ENCODE measurements at places on chromosomes 6 and 20.
A peak's percentile ranks its signal among the peaks of the same experiment; 100 is the strongest.

DNA sequence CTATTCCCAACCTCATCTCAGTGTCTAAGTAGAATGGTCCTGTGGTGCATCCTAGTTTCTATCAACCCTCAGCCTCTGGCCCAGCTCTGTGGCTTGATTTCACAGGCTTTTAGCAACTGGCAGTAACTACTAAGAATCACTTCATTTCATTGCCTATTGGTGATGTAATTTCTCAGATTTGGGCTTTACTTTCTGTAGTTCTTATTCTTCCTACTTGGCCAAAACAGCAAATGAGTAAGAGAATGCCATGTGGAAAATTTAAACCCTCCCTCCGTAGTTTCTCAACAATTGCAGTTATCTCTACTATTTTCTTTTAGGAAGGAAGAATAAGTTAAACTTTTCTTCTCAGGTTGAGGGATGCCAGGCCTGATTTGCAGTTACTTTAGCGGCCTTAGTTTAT, 387.3 kb downstream of the CDKAL1 start:
- DNase-seq = peak; percentile 76

DNA sequence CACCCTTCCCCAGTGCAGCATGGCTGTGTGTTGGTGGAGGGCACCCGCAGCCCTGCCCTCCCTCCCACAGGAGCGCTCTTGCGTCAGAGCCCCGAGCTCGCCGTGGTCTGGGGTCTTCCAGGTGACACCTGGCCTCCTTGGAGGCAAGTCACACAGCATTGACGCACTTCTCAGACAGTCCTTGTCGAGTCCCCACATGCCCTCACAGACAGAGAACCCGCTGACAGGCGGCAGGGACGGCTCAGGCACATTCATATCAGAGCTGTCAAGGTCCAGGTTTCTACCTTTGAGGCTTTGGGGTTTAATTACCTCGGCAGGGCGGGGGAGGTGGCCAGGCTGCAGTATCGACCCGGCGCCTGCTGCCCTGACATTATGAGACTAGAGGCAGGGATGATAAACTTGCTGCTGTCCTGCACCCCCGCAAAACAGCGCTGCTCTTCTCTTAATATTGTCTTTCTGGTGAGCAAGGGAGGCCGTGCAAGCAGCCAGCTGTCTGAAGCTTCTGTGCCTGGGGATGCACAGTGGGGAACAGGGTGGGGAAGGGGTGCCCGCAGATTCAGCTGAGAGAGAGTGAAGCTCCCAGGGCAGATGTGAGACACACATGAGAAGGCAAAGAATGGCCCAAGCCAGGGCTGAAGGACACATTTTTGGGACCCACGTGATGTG, 4.7 kb downstream of the NPEPL1 start:
- DNase-seq = no peak

GRCh38 chr6:157346373-157346772, 23.1 kb upstream of the TMEM242 start:
- DNase-seq = no peak

GRCh38 chr6:161922631-161923119, 648.8 kb upstream of the AGPAT4 start:
- DNase-seq = peak; percentile 83

DNA sequence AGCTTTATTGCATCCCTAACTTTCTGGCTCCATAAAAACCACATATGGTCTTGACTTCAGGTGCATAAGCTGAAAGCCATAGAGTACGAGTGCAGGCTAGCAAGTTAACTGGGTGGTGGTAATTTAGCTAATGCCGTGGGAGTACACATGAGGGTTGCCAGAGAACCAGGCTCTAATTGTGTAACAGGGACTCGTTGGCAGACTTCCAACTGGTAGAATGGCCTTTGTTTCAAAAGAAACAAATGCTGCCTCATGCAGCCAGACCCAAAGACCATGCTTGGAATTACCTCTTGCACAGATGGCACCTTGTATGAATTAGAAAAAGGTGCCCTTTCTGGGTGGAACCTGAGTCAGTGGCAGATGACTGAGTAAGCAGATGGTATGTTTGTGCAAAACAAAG, 73.2 kb downstream of the LY86 start:
- peak; percentile 63 for DNase-seq

DNA sequence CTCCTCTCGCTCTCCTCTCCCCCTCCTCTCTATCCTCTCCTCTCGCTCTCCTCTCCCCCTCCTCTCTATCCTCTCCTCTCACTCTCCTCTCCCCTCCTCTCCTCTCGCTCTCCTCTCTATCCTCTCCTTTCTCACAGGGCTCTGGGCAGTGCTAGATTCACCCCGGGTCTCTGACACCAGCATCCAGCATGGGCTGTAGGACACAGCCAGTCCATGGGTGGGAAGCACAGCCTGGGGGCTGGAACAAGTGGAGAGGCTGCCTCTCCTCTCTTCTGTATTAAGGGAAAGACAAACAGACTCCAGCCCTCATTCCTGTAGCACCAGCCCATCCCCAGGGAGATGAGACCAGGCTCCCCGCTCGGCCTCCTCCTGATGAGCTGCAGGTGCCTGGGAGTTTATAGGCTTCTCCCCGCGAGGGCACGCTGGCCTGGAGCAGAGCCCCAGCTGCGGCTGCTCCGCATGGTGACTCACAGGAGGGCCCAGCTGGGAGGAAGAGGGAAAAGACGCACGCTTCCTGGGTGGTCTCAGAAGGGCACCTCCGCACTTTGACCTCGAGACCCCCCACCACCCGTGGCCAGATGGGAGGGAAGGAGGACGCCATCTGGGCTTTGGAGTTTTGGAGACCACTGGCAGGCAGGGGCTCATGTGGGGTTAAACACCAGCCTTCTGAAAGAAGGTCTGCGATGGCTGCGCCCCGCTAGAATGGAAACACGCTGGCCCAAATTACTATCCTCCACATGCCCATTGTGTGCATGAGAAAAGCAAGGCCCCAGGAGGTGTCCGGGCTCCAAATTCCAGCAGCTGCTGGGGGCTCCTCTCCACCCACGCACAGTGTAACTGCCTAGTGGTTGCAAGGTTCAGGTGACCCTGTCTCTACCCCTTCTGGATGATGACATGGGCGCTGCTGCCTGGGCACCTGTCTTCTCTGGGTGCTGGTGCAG, 68.0 kb downstream of the BMP7 start:
- DNase-seq = no peak

DNA sequence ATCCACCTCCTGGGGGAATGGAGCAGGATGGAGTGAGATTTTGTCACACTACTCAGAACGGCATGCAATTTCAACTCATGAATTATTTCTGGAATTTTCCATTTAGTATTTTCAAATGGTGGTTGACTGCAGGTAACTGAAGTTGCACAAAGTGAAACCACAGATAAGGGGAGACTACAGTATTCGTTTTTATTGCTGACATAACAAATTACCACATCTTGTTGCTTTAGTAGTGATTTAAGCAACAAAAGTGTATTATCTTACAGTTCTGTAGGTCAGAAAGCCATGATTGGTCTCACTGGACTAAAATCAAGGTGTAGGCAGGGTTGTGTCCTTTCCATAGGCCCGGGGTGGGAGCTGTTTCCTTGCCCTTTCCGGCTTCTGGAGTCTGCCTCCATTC, 133.4 kb upstream of the B3GAT2 start:
- DNase-seq = no peak

DNA sequence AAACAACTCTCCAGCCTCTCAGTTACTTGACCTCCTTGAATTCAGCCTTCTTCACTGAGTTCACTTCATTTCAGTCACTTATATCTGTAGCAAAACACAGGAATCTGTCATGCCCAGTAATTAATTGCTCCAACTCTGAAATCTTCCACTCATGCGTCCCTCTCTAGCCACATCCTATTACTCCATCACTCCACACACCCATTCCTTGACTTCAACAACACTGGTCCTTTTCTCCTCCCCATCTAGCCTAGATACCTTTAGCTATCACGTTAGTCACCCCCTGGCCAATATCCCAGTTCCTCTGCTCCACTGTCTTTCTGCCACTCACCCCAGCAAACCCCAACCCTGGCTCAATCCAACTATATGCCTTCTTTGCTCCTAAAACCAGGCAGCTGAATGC, 7.7 kb downstream of the ZHX3 start:
- DNase-seq = peak; percentile 94

DNA sequence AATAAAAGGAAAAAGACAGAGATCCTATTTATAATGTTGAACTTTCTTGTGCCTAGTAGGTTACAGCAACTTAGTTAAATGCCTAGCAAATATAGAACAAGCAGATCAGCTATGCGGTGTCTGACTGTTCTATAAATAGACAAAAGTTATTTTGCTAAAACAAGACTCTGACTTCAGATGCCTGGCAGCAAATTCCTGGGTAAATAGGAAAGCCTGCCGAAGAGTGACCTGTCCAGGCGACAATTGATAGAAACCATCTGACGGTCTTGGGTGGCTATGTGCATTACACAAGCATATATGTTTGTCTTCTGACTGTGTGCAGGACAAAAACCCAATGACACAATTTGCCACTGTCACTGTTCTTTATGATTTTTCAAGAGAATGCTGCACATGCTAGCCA, 38.0 kb upstream of the PDE10A start:
- DNase-seq = no peak

DNA sequence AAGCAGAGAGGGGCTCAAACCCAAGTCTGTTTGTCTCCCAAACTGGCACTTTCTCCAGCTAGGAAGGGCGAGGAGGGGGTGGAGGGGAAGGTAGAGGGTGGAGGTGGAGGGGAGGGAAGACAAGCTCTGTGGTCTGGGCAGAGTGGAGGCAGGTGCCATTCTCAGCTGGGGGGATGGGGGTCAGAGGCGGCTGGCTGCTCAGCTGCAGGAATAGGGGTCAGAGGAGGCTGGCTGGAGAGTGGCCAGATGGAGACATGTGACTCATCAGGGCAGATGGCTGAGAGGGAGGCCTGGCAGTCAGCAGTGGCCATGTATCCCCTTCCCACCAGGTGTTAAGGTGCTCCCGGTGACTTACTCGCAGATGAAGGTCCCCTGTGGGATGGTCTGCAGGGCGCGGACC, 3.5 kb upstream of the SLC44A4 start:
- peak; percentile 60 for DNase-seq

DNA sequence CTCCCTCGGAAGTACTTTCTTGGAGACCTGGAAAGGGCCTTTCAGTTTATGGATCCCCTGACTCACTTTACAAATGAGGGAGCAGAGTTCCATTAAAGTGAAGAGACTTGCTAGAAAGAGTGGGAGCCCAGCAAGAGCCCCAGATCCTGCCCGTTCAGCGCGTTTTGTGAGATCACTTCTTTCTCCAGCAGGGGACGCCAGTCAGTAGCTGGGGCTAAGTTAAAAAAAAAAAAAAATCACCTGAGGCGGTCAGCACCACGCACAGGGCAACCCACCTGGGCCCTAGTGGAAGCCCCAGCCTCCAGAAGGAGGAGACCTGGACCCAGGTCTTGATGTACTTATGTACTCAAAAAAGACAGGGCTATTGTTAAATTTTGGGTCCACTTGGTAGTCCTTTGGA, 274.5 kb upstream of the RNF24 start:
- no peak for DNase-seq

GRCh38 chr6:116390581-116390980, 19.8 kb downstream of the DSE start:
- DNase-seq = no peak

DNA sequence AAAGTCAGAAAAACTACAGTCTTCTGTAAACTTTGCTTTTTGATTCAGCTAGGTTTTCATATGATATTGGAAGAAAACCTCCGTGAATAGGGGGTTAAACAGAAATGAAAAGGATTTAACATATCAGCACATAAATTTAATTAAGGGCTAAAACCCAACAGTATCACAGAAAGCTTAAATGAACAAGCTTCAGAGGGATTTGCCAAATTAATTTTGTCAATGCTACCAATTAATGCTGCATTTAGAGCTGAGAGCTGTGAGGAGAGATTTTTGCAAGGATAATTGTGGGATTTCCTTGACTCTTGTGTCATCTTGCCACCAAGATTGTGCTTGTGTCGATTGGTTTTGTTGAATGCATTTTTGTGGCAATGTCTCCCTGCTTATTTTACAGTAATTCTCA, 379.9 kb downstream of the CD109 start:
- DNase-seq = no peak

- no peak for DNase-seq
These were observed 60.7 kb upstream of the SMLR1 start for GRCh38 chr6:130766239-130767144.

- no peak for DNase-seq
These were observed 83.3 kb upstream of the AKIRIN2 start for GRCh38 chr6:87785229-87785862.

DNA sequence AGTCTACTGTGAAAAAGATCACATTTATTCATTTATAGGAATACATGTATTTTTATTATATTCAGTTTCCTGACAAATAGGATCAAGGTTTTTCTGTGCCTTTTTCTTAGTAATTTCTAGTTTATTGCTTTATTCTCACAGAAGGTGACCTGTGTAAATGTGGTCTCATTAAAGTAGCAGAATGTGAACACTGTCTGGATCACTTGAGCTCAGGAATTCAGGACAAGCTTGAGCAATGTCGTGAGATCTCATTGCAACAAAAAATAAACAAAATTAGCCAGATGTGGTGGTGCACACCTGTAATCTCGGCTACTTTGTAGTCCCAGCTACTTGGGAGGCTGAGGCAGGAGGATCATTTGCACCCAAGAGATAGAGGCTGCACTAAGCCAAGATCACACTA, 516.7 kb downstream of the CDKAL1 start:
- DNase-seq = no peak

DNA sequence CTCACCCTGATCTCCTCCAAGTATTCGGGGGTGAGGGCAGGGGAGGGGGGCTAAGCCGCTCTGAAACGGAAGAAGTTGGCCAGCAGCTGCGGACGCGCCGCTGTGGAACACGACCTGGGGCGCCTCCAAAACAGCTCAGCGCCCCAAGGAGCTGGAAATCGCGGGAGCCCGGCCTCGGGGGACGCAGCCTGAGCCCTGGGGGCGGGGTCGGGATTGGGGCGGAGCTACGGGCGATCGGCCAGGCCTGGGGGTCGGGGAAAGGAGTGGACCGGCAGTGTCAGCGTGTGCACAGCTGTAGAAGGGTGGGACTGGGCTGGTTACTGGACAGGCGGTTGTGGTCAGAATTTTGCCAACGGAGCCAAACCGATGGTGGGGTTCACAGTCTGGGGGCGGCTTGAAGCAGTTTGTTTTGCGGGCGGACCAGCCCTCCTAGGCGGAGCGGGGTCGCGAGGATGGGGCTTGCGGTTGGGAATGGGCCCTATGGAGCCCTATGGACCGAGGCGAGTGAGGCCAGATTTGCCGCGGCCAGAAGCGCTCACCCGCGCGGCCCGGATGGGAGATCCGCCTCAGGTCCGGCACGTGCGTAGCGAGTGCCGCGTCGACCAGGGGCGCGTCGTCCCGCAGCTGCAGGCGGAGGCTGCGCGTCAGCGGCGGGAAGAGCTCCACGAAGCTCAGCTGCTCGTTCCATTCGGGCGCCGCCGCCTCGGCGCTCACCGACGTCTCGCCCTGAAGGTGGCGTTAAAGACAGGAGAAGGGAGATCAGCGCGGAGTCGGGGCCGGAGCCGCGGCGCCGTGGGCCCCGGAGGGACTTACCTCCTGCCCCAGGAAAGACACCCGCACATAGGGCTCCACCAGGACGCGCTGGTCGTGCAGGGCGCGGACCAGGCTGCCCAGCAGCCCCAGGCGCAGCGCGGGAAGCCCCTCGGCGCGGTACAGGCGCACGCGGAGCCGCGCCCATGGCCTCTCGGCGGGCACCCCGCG, 14.3 kb upstream of the SPAG4 start:
- peak; percentile 72 for DNase-seq

- peak; percentile 76 for DNase-seq
These were observed 44.7 kb downstream of the NCOA3 start for GRCh38 chr20:47546184-47547033.

Measured in fibroblast of mammary gland (primary cell).